ENCODE measurements at places on chromosomes 11 and 22. TPM values are rescaled to one million over a fixed set of nuclear protein-coding genes. Genes with fewer than 3 reads are reported as not detected.

DNA sequence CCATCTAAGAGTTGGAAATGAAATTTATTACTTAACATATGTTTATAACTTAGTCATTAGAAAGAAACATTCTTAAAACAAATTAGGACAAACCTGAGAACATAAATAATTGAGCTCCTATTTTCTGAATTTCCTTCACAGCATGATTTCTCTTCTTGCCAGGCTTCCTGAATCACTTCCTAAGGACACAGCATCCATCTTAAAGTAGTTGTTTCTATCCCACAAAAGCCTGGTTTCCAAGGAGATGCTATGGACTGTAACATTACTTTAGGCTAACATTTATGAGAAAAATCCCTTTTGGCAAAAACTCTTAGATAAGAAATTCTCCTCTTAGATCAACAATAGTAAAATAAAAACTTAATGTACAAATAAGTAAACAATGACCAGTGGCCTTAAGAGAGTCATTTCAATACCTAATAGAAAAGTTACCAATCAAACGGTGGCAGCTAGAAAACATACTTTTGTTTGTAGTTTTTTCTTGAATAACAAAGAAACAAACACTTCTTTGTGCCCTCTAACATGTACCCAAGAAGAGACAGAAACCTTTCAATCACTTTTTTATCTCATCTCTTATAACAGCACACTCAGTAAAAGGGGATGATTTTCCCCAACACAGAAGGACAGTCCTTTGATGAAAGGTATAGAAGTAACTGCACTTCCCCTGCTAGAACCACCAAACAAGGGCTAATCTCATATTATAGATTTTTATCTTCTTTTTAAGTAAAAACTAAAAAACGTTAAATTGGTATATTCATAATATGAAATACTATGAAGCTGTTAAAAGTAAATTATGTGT is 74.5 kb downstream of the TTC28 start:
- no peak for DNase-seq

DNA sequence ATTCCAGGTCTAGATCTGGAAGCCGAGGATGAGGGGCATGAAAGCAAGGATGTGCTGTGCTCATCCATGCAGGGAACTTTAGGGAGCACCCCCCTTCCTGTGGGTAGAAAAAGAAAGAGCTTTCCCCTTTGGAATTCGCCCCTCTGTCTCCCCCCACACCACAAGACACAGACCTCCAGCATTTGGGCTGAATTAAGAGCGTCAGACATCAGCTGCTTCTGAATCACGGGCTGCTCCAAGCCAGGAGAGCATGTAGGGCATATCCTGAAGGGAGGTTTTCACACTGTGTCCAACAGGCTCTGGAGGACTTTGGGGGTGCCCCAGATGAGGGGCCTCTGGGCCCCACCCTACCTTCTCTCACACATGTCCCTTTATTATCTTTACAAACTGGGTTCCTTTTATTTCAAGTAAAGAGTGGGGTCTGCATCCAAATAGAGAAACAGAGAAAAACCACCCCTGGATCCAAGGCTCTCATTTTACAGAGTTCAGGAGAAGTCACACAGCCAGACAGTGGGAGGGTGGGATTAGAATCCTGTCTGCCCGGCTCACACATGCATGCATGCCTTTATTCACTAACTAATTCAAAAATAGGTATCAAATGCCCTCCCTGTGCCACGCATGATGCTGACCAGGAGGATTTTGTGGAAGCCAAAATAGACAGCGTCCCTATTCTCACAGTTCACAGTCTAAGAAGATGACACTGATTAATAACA is 52.8 kb downstream of the LRRC32 start:
- no peak for DNase-seq

KCNJ1 gene
- total RNA-seq, result not detected

DNA sequence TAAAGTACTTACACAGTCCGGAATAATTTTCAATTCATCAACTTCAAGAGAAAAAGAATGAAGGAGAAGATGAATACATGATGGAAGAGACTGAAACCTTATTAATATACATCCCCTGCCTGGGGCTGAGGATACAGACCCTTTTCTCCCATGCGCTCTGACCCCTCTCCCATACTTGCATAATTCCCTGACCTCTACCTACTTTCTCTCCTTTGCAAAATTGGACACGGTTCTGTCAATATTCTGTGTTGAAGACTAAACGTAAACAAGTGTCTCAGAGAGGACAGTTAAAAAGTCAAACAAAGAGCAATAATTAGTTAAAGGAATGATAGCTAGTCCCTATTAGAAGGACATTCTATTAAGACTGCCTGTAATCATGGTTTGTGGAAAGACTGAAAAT is 7.5 kb downstream of the PRDM10 start:
- no peak for DNase-seq

GRCh38 chr11:122304306-122304705 is 188.3 kb upstream of the BLID start:
- no peak for DNase-seq

SAC3D1 gene
- total RNA-seq, result 15.6 TPM

DNA sequence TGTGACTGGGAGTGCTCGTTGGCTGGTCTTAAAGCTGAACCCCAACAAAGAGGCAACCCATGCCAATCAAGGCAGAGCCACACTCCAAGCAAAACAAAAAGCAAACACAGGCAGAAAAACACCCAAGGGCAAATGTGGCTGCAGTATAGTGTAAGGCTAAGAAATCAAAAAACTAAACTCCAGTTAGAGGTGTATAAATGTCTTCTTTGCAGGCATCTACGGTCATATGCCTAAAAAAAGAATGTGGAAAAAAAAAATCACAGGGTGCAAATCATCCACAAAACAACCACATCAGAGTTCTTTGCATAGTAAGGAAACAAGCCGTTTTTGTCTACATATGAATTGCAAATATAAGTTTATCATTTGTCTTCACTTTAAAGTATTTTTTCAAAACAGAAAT is 27.8 kb downstream of the ARFGAP3 start:
- DNase-seq, result no peak

GRCh38 chr11:47800759-47801158 is 33.6 kb upstream of the FNBP4 start:
- DNase-seq, result no peak

CST6 gene
- not detected for total RNA-seq

DNA sequence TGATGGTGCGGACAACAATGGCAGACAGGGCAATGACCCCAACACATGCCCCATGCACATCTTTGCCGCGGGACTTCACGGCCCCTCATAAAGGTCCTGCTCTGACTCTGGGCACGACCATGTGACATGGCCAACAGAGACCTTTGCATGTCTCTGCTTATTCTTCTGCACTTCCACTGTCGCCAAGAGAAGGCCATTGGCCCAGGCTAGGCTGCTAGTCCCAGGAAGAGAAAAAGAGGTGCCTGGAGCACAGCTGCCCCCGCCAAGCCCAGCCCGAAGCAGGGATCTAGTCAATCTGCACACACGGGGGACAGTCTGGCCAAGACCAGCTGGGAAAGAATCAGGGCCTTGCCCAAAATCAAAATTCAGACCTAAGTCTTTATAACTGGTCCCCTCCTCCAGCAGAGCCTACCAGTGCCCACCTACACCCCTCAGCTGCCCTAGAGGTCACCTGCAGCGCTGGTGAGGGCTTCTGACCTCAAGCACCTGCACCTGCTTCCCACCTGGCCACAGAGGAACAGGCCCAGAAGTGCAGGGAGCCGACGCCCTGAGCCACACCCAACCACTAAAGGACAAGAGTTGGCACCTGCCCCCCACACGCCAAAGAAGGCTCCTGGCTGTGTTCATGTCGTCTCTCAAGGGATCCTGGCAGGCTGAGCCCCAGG is 8.1 kb downstream of the SULT4A1 start:
- DNase-seq, result no peak

DNA sequence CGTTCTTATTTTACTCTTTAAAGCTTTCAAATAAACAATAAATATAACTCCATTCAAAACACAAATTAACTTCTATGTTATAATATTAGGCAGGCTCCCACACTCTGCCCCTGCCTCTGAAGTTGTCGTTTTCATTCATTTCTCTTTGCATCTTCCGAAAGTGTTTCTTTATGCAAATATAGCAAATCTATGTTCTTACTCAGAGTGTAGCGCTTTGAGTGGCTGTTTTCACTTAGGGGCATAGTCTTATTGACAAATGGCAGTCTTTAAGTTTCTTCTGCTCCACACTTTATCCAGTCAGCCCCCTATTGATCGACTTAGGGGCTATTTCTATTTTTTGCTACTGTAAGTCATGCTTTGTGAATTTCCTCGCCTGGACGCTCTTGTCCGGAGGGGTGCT is 45.3 kb upstream of the RTL6 start:
- no peak for DNase-seq

- DNase-seq, result no peak
These were observed 15.8 kb upstream of the CTSC start for GRCh38 chr11:88353386-88353785.

- no peak for DNase-seq
These were observed 29.9 kb downstream of the SYN3 start for GRCh38 chr22:33028234-33028633.

GRCh38 chr11:64566042-64566914 is 24.7 kb upstream of the SLC22A12 start:
- DNase-seq, result no peak

GRCh38 chr11:57552479-57552878 is 15.0 kb downstream of the UBE2L6 start:
- no peak for DNase-seq

GRCh38 chr11:70135625-70136059 is 57.5 kb downstream of the ANO1 start:
- no peak for DNase-seq
